ENCODE measurements at places on chromosomes 2 and 18. TPM values are rescaled to one million over a fixed set of nuclear protein-coding genes. Genes with fewer than 3 reads are reported as not detected.

The CCBE1 gene
- not detected for total RNA-seq

The VWA3B gene
- total RNA-seq: not detected

The FARSB gene
- 101 TPM for total RNA-seq

The HOXD12 gene
- not detected for total RNA-seq

The SPRED2 gene
- 20.4 TPM for total RNA-seq

The RAX gene
- total RNA-seq: not detected

The DSC2 gene
- total RNA-seq: 13.3 TPM

The CYS1 gene
- total RNA-seq: 0.14 TPM

The CYBRD1 gene
- 62.2 TPM for total RNA-seq

The CYRIA gene
- total RNA-seq: not detected

The NPAS2 gene
- 30.6 TPM for total RNA-seq

The ABCG8 gene
- total RNA-seq: not detected

The COBLL1 gene
- 6.0 TPM for total RNA-seq

The TEX44 gene
- total RNA-seq: not detected

The IL18R1 gene
- total RNA-seq: 35.5 TPM

The GCG gene
- not detected for total RNA-seq

The KCTD1 gene
- total RNA-seq: 22.5 TPM

The VAPA gene
- total RNA-seq: 343 TPM

Measured in NCI-H460 (cell line).